ENCODE measurements at places on chromosomes 12 and 14. TPM values are rescaled to one million over a fixed set of nuclear protein-coding genes. Genes with fewer than 3 reads are reported as not detected.

The GNPNAT1 gene
- 17.8 TPM for total RNA-seq

The GARIN6 gene
- total RNA-seq = not detected

The HVCN1 gene
- 1.3 TPM for total RNA-seq

The CATSPERB gene
- not detected for total RNA-seq
